ENCODE measurements at places on chromosomes 2 and 18.
A peak's percentile ranks its signal among the peaks of the same experiment; 100 is the strongest.

- DNase-seq: no peak
These were observed 57.3 kb downstream of the MTHFD2 start for GRCh38 chr2:74255660-74256213.

GRCh38 chr2:222255090-222255489, 43.7 kb downstream of the PAX3 start:
- no peak for DNase-seq

- DNase-seq: no peak
These were observed 15.6 kb upstream of the CYTIP start for GRCh38 chr2:157459486-157459885.

DNA sequence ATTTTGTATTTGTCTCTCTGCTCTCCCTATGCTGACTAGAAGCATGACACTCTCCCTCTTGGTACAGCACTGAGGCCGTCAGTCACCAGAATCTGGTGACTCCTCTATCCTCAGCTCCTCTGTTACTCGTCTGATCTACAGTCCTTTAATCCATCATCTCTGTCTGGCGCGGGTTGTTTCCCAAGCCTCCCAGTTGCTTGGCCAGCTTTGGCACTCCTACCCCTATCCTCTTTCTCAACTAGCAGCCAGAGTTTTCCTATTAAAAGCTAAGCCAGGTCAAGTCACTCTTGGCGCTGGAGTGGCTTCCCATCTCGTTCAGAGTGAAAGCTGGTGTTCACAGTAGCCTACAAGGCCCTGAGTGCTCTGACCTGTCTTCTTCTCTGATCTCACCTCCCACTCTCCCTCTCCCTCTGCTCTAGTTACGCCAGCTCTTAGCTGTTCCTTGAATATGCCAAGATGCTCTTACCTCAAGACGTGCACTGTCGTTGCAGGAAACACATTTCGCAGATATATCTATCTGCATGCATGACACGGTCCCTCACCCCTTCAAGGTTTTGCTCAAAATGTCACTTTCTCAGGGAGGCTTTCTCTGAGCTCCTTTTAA, 41.8 kb upstream of the PSME4 start:
- no peak for DNase-seq

GRCh38 chr18:74172697-74173433, 24.5 kb downstream of the TIMM21 start:
- no peak for DNase-seq

DNA sequence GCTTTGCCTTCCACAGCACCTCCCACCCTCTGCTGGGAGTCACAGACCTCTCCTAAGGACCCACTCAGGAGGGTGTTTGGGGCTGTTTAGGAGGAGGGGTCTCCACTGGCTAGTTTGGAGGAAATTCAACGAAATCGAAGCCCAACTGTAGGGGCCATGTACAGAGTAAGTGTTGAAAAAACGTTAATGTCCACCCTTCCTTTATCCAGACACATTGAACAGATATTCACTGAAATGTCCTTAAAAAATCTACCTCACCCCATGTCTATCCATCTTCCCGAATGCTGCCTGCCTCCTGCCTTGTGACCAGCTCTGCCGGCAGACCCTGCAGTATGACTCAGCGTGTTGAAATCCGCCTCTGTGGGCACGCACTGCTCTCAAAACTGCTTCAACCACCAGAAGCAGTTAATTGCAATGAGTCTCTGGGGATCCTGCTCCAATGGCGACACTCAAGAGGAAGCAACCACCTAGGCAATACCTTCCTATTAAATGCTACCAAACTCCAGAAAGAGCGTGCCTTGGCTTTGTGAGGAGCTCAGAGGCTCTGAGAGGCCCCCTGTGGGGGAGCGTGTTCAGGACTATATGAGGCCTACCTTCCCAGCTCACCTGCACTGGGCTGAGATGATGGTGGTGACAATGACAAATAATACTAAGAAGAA, 61.4 kb upstream of the RTN4 start:
- peak; percentile 86 for DNase-seq

- DNase-seq: no peak
These were observed 3.7 kb upstream of the EVX2 start for GRCh38 chr2:176087330-176088047.

GRCh38 chr18:61893309-61893970, 633 bp upstream of the RNF152 start:
- no peak for DNase-seq

- no peak for DNase-seq
These were observed 42.4 kb downstream of the ASB18 start for GRCh38 chr2:236221798-236222197.

- no peak for DNase-seq
These were observed 50.1 kb downstream of the ITGAV start for GRCh38 chr2:186639939-186640338.

GRCh38 chr2:209563453-209563852, 139.6 kb downstream of the MAP2 start:
- DNase-seq: no peak

DNA sequence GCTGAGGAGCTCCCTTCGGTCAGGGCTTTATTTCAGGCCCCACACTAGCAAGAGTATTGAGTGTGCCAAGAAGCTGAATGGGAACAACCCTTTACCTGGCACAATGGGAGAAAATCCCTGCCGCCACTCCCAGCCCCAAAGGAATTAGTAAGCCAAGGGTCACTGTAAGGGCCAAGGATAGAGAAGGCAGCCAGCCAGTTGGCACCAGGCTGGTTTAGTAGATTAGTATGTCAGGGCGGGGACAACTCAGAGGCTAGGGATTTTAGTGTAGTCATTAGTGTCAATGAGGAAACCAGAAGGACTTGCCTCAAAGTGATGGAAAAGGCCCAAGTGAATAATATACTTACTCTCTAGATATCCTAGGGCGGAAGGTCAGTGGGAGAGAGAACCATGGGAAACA, 34.9 kb upstream of the CYP26B1 start:
- no peak for DNase-seq

DNA sequence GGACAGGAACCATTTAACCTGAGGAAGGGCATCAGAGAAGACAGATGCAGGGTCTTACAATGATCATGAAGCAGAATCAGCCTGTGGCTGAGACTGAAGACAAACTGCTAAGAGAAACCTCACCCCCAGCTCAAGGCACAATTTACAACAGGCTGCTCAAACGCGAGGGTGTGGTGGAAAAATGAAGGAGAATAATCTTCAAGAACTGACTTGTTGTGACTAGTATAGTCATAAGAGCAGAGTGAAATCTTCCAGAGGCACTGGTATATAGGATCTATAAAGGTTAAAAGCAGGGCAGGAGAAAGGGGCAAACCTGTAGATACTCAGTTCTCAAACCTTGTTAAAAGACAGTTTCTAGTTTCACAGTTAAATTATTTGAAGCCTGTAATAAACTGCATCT, 1155.8 kb upstream of the TMEFF2 start:
- no peak for DNase-seq

GRCh38 chr2:215314896-215315295, 3.0 kb downstream of the ATIC start:
- DNase-seq: no peak

- no peak for DNase-seq
These were observed 3.5 kb downstream of the YWHAQ start for GRCh38 chr2:9627310-9627709.

DNA sequence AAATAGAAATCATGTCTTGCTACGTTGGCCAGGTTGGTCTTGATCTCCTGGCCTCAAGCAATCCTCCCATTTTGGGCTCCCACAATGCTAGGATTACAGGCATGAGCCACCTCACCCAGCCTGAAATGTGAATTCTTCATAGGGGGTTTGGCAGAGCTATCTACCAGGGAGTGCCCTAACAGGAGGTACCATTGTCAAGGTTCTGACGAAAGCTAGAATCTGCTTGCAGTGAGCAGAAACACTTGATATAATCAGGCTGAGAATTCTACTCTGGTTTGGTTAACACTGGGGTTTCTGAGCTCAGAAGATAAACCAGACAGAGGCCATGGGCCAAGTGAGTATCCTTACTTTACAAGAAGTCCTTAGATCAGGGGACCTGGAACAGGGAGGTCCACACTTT, 7.2 kb upstream of the LAMA3 start:
- no peak for DNase-seq

DNA sequence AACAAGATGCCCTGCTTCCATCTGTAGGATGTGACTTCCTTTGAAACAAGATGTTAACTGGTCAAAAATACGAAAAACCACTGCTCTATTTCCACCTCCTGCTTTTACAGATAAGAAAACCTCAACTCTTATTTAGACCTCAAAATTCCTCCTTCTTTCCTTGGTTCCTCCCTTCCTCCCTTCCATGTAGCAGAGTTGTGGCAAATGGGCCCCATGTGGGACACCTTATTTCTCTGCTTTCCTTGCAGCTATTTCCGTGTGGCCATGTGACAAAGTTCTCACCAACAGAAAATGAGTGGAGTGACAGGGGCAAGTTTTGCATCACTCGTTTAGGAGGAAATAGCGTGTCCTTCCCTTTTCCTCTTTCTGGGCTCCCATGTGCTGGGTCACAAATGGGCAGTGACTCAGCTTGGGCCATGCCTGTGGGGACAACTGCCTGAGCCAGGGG, 69.4 kb upstream of the SMAD2 start:
- no peak for DNase-seq

DNA sequence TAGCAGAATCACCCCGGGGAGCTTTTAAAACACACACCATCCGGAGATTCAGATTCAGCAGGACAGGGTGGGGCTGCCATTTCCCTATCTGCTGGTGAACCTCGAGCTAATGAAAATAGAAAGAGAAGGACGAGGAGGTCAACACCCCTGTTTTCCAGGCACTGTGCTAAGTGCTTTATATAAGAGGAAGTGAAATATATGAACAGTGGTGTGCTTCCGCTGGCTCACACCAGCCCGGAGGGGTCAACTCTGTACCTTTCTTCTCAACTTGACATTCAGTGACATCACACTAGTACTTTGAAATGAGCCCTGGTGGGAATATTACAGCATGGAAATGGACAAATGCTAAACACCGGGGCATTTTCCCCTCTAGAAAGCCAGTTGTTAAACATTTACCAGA, 108.3 kb upstream of the LTBP1 start:
- no peak for DNase-seq

- DNase-seq: no peak
These were observed 116.4 kb downstream of the CBLN2 start for GRCh38 chr18:72427721-72428120.

GRCh38 chr2:61993422-61994024, 88.0 kb downstream of the COMMD1 start:
- no peak for DNase-seq

GRCh38 chr2:219520079-219520478, 5.8 kb downstream of the ASIC4 start:
- DNase-seq: no peak

DNA sequence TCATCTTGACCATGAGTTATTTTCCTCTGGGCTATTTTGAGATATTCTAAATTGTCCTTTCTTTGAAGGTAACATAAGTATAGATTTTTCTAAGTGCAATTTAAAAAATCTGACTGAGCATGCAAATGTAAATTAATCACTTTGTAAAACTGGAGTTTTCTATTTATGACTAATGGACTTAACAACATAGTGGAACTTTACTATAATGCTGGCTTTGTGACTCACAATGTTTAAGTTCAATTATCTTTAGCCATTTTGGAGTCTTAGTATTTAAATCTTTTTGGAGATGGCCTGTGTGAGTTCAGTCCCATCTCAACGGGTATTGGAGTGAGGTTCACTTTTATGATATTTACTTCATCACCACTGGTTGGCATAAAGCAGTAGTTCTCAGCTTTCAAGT, 35.2 kb upstream of the NOSTRIN start:
- no peak for DNase-seq

DNA sequence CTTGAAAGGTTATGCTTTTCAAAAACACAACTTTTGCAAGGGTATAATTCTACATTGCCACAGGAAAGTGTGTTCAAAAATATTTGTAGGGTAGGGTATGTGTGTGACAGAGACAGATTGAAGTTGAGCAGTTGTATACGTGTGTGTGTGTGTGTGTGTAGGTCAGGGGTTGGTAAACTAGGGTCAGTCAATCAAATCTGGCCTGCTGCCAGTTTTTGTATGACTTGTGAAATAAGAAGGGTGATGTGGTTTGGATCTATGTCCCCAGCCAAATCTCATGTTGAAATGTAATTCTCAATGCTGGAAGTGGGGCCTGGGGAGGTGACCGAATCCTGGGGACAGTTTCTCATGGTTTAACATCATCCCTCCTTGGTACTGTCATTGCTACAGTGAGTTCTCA, 148.2 kb downstream of the CERS6 start:
- DNase-seq: no peak

- no peak for DNase-seq
These were observed 860.0 kb downstream of the CPS1 start for GRCh38 chr2:211416373-211416772.

GRCh38 chr18:38557006-38557405, 991.4 kb upstream of the CELF4 start:
- no peak for DNase-seq

DNA sequence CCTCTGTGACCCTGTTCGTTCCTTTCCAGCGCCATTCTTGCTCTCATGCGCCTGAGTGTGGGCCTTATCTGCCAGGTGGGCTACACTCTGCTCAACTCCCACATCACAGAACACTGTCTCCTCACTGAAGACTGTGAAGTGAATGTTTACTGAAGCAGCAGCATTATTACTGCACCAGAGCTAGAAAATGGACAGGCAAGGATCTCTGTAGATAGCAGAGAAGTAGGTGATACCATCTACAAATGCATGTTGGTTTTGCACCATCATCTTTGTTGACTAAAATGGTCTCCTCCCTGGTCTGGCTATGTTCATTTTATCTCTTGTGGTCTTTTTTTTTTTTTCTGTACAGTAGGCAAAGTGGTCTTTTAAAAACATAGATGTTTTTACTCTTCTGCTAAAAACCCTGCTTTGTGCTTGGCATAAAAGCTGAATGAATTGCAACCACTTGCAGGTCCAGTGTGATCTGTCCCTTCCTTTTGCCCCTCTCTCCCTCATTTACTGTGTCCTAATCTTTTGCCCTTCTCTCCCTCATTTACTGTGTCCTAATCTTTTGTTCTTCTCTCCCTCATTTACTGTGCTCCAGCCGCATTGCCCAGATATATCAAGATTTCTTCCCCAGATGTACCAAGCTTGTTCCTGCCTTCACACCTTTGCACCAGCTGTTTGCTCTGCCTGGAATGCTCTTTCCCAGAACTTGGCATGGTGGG, 35.4 kb downstream of the BABAM2 start:
- DNase-seq: no peak

- no peak for DNase-seq
These were observed 2.6 kb downstream of the ZNF521 start for GRCh38 chr18:25349131-25349925.

- DNase-seq: no peak
These were observed 84.2 kb upstream of the LAPTM4A start for GRCh38 chr2:20135631-20136050.

GRCh38 chr18:65990944-65991708, 240.3 kb downstream of the CDH7 start:
- DNase-seq: no peak

DNA sequence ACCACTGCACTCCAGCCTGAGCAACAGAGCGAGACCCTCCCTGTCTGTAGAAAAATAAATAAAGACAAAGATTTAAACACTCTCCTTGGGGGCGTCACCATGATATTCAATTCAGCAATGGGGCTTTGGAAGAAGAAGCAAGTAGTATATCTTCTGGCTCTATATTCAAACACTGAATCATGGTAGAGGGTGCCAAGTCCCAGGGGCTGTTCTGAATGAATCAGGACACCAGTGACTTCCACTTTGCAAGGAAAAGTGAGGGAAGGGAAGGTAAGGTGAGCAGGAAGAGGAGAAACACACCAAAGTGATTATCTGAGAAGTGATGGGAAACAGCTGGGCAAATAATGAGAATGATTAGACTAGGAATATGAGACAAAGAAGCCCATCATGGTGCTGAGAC, 80.5 kb downstream of the AAK1 start:
- no peak for DNase-seq

Measured in NCI-H2107 (cell line).